ENCODE measurements at places on chromosomes 4 and X.

DNA sequence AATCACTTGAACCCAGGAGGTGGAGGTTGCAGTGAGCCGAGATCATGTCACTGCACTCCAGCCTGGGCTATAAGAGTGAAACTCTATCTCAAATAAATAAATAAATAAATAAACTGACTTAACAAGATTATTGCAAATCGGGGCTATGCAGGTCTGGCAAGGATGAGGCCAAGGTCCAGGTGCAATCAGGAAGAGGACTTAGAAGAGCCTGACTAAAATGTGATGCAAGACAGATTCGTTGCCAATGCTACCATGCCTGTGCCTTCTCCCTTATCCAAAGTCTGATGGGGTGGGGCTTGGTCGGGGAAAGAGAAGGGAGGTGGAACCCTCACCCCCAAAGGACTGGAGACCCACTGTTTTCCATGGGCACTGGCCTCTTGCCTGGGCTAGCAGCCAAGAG, 14.7 kb downstream of the ZCCHC13 start:
- no peak for DNase-seq

DNA sequence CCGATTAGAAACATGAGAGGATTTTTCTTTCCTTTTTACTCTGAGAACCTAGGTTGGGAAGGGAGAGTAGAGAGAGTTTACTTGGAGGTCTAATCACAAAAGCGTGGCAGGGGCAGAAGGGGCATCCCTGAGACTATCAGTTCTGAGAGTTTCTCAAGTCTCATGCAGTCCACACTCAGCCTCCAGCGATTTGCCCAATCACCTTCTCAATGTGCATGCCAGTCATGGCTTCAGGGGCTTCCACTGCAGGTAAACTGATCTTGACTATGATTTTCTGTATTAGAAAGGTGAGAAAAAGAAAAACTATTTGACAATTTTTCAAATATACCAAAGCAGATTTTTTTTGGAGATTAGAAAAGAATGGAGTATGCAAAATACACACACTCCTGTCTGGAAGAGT, 617.1 kb upstream of the ZFP42 start:
- no peak for DNase-seq

DNA sequence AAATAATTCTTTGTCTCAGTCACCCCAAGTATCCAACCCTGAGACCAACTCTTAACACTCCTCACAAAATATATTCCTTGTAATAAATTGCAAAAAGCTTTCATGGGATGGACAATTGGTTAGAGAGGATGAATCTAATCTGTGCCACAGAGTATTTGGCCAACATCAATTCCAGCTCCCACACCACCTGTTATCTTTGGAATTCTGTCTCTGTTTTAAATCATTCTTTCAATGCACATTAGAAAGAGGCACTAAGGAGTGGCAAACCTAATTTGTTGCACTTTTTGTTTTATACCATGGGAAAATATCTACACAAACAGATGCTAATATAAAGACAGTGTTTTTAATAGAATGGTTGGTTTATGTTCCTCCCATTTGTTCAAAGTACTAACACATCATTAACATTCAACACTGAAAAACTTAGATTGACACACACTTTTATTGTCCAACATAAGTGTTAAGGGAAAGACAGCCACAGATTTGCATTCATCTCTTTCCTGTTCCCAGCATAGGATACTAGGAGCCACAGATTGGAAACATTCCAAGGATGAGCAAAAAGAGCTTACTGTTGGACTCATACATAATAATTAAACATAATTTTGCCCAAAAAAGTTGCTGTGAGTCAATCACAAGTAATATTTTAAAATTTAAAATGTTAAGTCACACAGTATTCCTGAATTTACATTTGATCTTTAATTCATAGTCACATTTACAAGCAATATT, 116.4 kb downstream of the PPA2 start:
- no peak for DNase-seq

DNA sequence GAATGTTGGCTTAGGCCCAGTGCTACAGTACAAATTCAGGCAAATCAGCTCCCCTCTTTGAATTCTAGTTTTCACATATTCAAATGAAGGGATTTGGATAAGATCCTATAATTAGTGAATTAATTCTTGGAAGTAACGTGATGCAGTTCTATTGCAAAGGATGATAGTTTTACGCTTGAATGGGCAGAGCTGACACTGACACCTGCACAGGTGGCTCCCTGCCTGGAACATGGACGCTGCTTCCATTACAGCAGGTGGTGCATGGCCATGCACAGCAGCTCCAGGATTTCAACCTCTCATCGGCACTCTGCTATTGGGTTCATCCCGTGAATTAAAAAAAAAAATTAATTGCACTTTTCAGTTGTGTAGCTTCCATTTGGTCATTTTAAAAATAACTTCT, 28.4 kb upstream of the RPS6KA6 start:
- no peak for DNase-seq

Data from GM03348 (cell line).